ENCODE measurements at places on chromosomes 11 and 22.

- no peak for DNase-seq
Measured at GRCh38 chr11:115924744-115925567, 420.7 kb upstream of the CADM1 start.

GRCh38 chr22:44379817-44380755 is 67.3 kb upstream of the SHISAL1 start:
- DNase-seq: no peak

DNA sequence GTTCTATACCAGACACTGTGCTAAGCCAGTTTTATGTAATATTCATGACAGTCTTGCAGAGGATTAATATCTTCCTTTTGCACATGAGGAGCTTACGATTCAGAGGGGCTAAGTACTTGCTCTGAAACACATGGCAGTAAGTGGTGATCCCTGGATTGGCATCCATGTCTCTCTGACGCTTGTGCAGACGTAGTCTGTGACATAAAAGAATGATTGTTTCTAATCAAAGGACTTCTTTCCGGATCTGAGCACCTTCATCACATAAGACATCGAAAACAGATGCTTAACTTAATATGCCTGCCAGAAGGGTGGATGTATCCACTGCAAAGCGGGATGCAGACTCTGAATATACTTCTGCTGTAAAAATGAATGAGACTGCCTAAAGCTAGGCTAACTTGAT is 74.8 kb downstream of the ARHGAP42 start:
- peak; percentile 17 for DNase-seq

DNA sequence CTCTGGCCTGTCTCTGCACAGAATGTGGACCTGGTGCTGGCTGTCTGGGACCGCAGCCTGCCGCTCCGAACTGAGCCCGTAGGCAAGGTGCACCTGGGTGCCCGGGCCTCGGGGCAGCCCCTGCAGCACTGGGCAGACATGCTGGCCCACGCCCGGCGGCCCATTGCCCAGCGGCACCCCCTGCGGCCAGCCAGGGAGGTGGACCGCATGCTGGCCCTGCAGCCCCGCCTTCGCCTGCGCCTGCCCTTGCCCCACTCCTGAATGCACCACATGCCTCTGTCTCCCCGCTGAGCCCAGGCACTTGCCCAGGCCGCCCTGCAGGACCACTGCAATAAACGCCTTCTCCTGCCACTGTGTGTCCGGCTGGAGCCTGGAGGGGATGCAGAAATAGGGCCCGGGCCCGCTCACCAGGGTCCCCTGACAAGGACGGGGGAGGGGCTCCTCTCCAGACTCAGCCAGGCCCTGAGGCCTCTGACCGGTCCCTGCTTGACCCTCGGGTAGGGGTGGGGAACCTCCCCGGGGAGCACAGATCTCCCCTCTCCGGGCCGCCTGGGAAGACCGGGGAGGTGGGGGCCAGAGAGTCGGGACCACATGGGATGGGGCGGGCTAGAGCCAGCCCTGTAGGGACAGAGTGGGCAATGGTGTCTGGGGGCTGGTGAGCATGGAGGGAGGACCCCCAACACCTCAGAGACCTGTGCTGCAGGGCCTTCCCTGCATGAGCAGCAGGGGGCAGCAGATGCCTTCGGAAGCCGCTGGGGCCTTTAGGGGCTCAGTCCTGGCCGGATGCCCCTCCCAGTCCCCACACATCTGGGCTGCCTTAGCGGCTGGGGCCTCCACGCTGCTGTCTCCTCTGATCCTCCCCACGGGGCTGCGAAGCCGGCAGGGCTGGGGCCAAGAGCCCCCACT is 1.4 kb upstream of the TNNI2 start:
- DNase-seq: peak; percentile 22

- no peak for DNase-seq
Measured at GRCh38 chr11:70098936-70099335, 20.8 kb downstream of the ANO1 start.

DNA sequence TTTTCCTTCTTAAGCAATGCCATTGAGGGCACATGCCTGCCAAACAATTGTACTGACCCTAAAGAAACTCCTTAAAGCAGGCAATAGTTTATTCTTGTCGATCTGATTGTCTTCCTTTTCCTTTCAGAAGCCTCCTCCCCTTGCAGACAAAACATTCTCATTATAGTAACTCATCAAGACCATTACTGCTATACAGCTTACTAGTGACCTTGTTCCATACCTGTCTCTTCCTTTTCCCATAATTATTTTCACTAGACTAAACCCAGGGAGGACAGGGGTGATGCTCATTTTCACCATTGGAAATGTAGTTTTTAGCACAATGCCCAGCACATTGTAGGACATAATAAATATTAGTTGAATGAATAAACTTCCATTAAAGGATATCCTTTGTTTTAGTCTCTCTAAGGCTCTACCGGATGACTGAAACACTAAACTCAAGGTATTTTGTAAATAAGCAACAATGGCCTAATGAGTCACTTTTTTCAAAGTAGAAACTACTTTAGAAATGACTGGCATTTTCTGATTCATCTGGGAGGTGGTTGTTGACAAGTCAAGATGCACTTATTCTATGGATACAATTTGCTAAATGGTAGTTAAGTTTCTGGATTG is 9.3 kb upstream of the MSANTD4 start:
- DNase-seq: no peak

DNA sequence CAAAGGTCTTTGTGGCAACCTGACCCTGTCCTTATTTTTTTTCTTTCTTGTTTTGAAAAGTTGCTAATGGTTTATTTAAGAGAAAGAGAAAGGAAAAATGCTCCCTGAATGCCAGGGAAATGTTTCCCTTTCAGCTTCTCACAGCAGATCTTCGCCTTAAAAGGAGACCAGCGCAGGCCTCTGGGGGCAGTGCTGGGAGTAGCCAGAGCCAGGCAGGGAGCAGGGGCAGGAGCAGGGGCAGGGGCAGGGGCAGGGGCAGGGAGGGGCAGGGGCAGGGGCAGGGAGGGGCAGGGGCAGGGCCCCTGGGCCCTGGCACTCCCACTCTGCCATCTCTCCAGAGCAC is 5.1 kb downstream of the MOB2 start:
- DNase-seq: no peak

DNA sequence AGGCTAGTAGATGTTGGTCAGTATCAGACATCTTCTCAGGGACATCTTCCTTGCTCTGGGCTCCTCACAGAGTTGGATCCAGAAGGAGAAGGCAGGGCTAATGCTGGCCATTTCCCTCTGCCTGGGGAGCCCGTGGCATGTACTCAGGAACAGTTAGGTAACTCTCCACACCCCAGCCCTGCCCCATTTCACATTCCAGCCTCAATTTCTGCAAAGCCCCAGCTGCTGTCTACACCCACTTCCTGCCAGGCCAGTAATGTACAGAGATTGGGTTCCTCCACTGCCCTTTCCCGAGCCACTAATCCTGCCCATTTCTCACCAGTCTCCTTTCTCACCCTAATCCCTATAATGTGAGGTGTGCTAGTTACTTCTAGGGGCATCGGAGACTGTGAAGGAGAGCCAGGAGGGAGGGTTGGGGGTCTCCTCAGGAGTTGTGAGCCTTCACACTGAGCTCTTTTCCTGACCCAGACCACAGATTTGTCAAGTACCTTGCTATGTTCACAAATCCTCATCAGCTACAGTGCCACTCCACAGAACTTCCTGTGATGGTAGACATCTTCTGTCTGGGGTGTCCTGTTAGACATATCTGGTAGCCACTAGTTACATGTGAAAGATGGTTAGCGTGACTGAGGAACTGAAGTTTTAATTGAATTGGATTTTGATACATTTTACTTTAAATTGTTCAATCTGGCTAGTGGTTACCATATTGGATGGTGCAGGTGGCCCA is 1.3 kb upstream of the SEC14L3 start:
- no peak for DNase-seq

- DNase-seq: peak; percentile 64
Measured at GRCh38 chr11:112219476-112220232, 6.6 kb upstream of the PTS start.

DNA sequence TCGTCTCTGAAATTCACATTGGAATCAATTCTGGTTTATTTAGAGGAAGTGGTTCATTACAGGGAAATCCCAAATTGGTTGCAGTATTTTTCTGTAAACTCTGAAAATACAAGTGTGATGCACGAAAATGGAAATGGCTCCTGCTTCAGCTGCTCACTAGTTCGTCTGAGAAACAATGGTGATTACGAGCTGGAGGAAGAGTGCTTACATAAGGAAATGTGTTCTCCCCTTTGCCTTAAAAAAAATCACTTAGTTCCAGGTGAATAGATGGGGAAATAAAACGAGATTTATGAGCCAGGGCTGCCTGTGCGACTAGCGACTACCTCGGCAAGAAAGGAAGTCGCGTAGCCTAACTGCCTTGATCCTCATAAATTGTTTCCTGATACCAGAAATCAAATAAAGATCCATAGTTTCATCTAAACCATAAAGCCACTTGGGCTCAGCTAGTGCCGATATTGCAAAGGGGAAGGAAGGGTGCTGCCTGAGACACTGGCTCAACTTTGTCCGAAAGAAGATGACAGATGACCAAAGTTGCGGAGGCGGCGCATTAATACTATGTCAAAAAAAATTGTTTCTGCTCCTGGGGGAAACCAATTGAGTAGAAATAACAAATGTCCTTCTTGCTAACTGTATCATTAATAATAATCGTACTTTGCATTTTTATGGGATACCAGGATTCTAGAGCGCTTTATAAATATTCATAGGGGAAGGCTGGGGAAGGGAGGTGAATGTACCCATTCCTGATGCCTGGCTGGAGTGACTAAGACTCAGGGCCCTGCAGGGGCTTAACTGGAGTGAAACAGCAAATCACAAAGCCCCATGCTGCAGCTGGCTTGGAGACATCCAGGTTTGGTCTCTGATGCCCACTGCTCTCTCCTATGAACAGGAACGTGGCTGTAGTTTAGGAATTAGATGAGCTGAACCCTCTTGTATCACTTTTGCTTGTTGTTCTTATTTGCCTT is 185.7 kb downstream of the BLID start:
- no peak for DNase-seq

DNA sequence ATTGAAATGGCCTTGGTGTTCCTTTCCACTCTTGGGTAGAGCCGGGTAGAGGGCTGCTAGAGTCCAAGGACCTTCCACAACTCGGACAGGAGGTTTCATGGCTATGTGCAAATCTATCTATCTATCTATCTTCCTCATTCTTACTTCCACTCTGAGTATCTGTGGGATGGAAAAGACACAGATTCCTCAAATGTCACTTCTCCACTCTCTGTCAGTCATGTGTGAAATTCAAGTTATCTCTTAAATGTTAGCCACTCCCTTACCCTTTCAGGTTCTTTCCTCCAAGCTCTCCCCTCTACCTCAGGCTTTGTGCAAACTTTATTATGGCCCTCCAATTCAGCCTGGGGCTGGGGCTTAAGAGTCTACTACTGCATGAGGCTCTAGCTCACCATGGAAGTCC is 84.3 kb downstream of the GDPD4 start:
- no peak for DNase-seq

GRCh38 chr11:66247295-66247694 is 21.1 kb upstream of the RAB1B start:
- DNase-seq: no peak
